RKO (cell line): ENCODE measurements at places on chromosomes 4 and X.
A peak's percentile ranks its signal among the peaks of the same experiment; 100 is the strongest.

DNA sequence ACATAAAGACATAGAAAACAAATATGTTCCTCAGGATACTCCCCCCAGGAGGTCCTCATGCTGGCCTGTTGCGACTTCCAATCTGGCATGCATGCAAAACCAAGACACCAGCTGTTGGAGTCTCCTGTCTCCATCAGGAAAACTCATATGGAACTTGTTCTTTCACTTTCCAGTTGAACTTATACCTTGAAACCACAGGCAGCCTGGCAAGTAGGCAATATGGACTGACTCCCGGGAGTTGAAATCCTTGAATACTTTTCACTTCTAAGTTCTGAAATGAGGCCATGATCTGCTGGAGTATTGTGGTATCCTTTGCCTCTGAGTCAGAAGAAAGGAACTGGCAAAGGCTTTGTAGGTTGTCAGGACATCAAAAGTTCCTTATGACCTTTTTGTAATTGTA, 444.2 kb downstream of the IDS start:
- no peak for DNase-seq

GRCh38 chrX:154368630-154369448, 5.6 kb downstream of the FLNA start:
- peak; percentile 93 for DNase-seq

- DNase-seq = no peak
Measured at GRCh38 chr4:121842862-121843261, 19.2 kb upstream of the CCNA2 start.

- no peak for DNase-seq
Measured at GRCh38 chr4:6956087-6956433, 46.4 kb downstream of the TBC1D14 start.

GRCh38 chr4:80182237-80182866, 15.0 kb upstream of the PRDM8 start:
- DNase-seq = no peak

GRCh38 chr4:85725721-85726170, 250.8 kb downstream of the ARHGAP24 start:
- no peak for DNase-seq

- no peak for DNase-seq
Measured at GRCh38 chrX:95919605-95920004, 765.0 kb upstream of the DIAPH2 start.

GRCh38 chrX:112270991-112271390, 188.4 kb upstream of the TRPC5 start:
- DNase-seq = no peak

DNA sequence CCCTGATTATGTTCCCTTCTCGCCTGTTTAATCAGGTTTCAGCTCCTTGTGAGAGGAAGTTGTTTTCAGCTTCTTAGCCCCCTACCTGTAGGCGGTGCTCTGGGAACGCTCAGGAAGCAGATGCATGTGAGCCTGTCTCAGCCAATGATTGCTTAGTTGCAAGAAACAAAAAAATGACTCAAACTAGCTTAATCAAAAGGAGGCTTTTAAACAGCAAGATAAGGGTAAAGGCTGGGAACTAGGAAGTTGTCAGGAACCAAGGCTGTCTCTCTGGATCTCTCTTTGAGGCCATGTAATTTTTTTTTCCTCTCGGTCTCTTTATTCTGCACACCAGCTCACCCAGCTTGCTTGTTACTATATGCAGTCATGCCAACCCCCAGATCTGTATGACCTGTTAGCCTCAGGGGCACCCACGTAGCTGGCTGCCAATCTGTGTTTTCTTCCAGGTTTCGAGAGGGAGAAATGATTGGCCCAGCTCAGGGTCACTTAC, 109.1 kb downstream of the PTTG2 start:
- DNase-seq = no peak

DNA sequence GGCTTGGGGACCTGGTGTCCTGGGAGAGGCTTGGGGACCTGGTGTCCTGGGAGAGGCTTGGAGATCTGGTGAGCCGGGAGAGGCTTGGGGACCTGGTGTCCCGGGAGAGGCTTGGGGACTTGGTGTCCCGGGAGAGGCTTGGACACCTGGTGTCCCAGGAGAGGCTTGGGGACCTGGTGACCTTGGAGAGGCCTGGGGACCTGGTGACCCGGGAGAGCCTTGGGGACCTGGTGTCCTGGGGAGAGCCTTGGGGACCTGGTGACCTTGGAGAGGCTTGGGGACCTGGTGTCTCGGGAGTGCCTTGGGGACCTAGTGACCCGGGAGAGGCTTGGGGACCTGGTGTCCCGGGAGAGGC, 12.6 kb downstream of the SHOX start:
- no peak for DNase-seq

DNA sequence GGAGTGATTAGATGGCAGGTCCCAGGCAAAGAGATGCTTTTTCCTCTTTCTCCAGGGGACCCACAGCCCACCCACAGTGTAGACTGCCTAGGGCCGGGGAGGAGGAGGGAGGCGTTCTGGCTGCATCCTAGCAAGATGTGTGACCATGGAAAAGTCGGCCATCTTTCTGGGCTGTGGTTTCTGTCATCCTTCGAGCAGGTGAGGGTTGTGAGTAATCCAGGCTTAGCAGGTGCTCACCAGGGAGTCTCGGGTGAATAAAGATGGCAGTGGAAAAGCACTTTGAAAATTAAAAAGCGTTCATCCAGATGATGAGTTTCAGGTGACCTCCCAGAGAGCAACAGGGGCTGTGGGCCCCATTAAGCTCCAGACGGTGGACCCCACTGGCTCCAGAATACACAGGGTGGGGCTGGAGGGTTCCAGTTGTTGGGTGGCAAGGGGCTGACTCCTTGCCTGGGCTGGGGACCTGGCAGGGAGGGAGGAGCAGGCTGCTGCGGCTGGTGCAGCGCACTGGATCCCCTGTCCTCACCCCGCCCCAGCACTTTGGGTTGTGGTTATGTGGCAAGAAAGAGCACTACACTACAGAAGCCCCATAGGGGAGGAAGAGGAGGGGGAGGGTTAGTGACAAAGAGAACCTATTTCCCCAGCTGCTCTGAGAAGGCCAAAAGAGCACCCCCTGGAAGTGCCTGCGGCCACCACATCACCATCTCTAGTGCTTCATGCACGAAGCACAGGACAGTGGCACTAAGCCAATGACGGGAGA, 23.7 kb downstream of the ELF4 start:
- DNase-seq = no peak

DNA sequence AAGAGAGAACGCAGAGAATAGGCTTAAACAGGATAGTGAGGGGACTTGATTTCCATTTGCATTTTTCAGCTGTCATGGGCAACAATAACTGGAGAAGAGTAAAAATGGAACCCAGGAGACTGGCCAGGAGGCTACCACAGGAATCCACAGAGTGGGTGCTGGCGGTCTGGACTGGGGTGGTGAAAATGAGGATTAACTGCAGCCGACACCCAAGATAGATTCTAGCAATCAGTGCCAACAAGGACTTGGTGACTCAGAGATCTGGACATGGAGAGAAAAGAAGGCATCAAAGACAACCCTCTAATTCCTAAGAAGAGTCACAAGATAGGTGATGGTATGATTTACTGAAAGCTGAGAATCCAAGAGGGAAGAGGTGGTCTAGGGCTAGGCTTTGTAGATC, 102.8 kb downstream of the ATP8A1 start:
- DNase-seq = no peak

- DNase-seq = no peak
Measured at GRCh38 chrX:154334496-154334895, 38.9 kb downstream of the TKTL1 start.

- DNase-seq = no peak
Measured at GRCh38 chrX:13755254-13755653, 20.7 kb downstream of the OFD1 start.

GRCh38 chrX:108132876-108133275, 41.3 kb downstream of the ATG4A start:
- no peak for DNase-seq

DNA sequence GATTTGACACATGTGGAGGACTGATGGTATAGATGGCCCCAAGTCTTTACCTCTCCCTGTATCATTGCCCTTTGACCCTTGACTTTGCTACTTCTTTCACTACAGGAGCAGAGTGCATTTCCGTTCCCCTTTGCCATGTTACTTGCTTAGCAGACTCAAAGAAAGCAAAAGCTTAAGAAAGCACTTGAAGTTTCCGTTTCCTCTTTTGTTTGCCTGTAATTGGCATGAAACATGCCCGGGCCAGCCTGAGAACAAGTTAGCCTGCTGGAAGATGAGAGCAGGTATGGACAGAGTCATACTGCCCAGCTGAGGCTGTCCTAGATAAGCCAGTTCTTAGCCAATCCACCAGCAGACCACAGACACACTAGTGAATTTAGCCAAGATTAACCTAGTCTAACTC, 206.0 kb downstream of the BCOR start:
- no peak for DNase-seq

GRCh38 chrX:87874043-87874442, 356.4 kb downstream of the KLHL4 start:
- no peak for DNase-seq

DNA sequence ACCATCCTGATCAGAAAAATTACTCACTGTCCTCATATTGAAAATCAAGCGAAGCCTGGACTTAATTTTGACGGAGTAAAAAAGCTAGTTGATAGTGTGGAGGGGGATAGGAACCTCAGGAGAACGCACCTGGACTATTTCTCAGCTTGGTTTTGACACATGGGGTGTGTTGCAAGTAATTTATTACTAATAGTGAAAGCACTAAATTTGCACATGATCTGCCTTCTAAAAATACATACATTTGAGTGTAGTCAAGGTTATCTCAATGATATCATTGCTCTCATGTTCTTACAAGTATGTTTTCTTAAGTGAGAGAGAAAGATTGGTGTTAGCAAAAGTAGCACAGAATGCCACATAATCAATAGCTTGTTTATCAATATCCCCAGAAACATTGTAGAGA, 29.5 kb downstream of the LRIT3 start:
- DNase-seq = no peak

DNA sequence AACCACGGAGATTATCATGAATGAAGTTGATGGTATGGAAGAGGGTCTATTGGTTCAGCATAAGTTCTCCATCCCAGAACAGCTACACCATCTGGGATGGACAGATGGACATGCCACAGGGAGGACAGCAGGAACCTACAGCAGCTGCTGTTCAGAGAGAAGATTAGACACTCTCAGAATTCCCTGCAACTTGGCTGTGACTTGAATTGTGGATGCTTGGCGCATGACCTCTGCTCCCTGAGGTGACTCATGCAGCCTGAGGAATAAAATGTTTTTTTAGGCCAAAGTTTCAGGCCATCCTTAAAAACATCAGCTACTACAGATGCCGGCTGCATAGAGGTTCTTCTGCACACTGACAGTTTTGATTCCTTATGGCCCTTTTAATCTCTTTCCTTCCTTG, 97.3 kb downstream of the RS1 start:
- DNase-seq = peak; percentile 4

- peak; percentile 11 for DNase-seq
Measured at GRCh38 chr4:182752158-182752910, 164.9 kb downstream of the DCTD start.

- DNase-seq = peak; percentile 84
Measured at GRCh38 chr4:37812713-37813112, 13.8 kb upstream of the PGM2 start.

DNA sequence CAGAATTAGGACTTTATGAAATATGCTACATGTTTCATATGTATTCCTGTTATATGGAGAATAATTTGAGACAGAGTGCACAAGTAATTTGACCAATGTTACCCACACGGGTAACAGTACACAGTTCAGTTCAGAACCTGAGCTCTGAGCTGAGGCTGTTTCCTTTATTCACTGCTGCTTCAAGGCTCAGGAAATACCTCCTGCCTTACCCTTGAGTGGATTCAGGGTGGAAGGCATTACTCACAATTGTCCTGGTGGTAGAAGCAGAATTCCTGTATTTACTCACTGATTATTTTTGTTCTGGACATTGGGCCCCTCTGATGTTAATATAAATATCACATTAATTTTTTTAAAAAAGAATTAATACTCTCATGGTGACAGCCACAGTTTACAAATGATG, 73.5 kb upstream of the CAMK2D start:
- DNase-seq = no peak

GRCh38 chr4:152559641-152560040, 23.7 kb upstream of the FBXW7 start:
- DNase-seq = no peak

DNA sequence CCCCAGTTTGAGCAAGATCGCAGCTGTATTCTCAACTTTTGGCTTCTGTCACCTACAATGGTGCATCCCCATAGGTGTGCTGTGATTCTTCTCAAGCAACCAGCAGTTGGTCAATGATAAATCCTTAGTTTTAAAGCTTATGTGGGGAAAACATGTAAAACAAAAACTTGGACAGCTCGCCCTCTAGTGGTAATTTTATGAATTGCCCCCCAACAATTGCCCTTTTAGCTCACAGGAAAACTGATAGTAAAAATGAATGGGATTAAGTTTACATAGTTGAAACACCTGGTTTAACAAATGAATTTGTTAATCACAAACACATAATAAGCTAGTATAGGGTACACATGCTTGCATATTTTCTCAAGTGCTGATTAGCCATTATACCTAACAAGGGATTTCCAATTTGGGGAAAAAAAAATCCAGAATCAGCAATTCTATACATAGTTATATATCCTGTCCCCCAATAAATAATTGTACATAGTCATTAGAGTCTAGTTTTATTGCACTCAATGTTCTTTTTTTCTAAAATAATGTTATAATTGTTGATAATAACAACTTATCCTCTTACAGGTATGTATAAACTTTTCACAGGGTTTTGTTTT, 30.1 kb downstream of the TEX13A start:
- DNase-seq = peak; percentile 29

DNA sequence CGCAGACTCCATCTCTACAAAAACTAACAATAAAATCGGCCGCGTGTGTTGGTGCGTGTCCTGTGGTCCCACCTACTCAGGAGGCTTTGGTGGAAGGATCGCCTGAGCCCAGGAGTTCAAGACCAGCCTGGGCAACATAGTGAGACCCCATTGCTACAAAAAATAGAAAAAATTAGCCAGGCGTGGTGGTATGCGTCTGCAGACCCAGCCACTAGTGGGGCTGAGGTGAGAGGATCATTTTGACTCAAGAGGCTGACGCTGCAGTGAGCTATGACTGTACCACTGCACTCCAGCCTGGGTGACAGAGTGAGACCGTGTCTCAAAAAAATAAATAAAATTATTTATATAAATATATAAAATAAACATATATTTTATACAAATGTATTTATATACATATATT, 22.3 kb downstream of the ASMTL start:
- no peak for DNase-seq

- DNase-seq = no peak
Measured at GRCh38 chr4:121584836-121585235, 111.9 kb downstream of the ANXA5 start.

DNA sequence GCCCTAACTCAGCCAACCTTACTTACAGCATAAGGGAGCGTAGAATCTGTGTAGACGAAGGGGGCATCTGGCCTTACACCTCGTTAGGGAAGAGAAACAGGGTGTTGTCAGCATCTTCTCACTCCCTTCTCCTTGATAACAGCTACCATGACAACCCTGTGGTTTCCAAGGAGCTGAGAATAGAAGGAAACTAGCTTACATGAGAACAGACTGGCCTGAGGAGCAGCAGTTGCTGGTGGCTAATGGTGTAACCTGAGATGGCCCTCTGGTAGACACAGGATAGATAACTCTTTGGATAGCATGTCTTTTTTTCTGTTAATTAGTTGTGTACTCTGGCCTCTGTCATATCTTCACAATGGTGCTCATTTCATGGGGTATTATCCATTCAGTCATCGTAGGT, 14.6 kb downstream of the PLP1 start:
- no peak for DNase-seq
